ENCODE measurements at places on chromosomes 6 and 20. TPM values are rescaled to one million over a fixed set of nuclear protein-coding genes. Genes with fewer than 3 reads are reported as not detected.
A peak's percentile ranks its signal among the peaks of the same experiment; 100 is the strongest.

ITCH gene
- total RNA-seq: 56.2 TPM

DYNLT2 gene
- 2.4 TPM for total RNA-seq

MAS1 gene
- total RNA-seq: not detected

ELOVL2 gene
- total RNA-seq: 14.1 TPM

- no peaks in the 10 kb centered on the region for H3K27me3 ChIP-seq
- H3K4me1 ChIP-seq: peaks cover 43% of the 10 kb centered on the region
- no peaks in the 10 kb centered on the region for H3K36me3 ChIP-seq
- H3K4me3 ChIP-seq: no peak overlapping the region
- H3K27ac ChIP-seq: peak overlapping the region; percentile 52
- DNase-seq: no peak
Measured at GRCh38 chr6:20565342-20565741, 31.1 kb downstream of the CDKAL1 start.

DNA sequence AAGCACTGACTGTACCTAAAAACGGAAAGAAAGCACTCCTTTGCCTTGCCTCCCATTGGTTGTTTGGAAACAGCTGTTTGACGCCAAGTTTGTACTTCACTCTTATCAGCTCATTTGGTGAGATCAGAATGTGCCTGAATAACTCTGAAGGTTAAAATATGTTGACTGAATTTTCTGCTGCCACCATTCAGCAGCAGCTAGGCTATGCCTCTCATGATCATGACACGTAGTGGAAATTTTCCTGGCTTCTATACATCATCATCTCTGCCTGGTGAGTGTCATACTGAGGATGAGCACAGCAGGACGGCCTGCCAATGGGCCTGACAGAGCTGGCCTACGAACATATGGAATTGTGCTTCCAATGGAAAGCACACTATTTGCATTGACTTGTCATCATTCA is 704.9 kb upstream of the CITED2 start:
- H3K4me1 ChIP-seq: peaks cover 65% of the 10 kb centered on the region
- peak overlapping the region; percentile 82 for H3K27ac ChIP-seq
- DNase-seq: peak; percentile 72
- no peaks in the 10 kb centered on the region for H3K36me3 ChIP-seq
- H3K4me3 ChIP-seq: no peak overlapping the region
- no peaks in the 10 kb centered on the region for H3K27me3 ChIP-seq

DNA sequence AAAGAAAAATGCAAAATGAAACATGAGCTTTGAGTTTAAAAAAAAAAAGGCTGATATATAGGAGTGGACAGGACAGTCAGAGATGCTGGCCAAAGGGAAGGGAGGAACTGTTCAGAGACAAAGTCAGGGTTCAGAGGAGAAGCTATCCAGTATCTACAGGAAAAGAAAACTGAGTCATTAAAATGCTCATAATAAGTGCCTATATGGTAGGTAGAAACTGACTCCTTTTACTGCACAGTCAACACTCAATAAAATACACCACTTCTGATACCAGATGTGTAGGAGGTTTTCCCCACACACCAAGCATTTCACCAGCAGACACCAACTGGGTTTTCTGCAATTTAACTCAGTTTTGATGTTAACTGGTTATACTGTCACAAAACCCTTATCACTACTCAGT is 32.9 kb downstream of the FRK start:
- DNase-seq: no peak
- H3K4me1 ChIP-seq: peaks cover 79% of the 10 kb centered on the region
- H3K36me3 ChIP-seq: no peaks in the 10 kb centered on the region
- no peaks in the 10 kb centered on the region for H3K27me3 ChIP-seq
- H3K4me3 ChIP-seq: no peak overlapping the region

DNA sequence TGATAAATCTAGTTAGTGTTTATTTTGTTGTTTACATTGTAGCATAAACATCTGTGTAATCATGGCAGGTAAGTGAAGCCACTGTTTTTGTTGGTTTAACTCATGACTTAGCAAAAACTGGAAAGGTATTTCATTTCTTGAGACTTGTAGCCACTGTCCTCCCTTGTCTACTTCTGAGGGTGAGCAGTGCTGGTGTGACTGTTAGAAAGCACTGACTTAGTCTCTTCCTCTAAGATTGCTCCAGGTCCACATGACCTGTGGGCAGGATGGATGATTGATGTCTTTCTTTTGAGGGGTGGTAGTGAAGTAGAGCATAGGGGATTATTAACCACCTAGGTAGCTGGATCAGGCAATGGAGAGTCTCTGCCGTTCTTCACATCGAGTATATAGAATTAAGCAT is 203.8 kb downstream of the ARID1B start:
- peaks cover 18% of the 10 kb centered on the region for H3K4me1 ChIP-seq
- H3K27me3 ChIP-seq: no peaks in the 10 kb centered on the region
- H3K36me3 ChIP-seq: no peaks in the 10 kb centered on the region
- H3K4me3 ChIP-seq: no peak overlapping the region

GRCh38 chr6:92111386-92111785 is 1308.0 kb downstream of the EPHA7 start:
- no peak overlapping the region for H3K4me3 ChIP-seq
- no peak for DNase-seq
- H3K27me3 ChIP-seq: no peaks in the 10 kb centered on the region
- H3K4me1 ChIP-seq: no peaks in the 10 kb centered on the region

- peak within 1 kb of the TSS; percentile 99 for H3K27ac ChIP-seq
- H3K36me3 ChIP-seq: no peaks in the 10 kb centered on the region
- peak; percentile 99 for DNase-seq
- no peaks in the 10 kb centered on the region for H3K27me3 ChIP-seq
- H3K4me3 ChIP-seq: peak within 1 kb of the TSS; percentile 65
- peaks cover 14% of the 10 kb centered on the region for H3K4me1 ChIP-seq
Measured at GRCh38 chr6:31815025-31815838, at the start of the genes HSPA1A and HSPA1L. Gene HSPA1A (plus strand): TSS chr6:31815543. CDS start chr6:31815757, 214 bp downstream. Gene HSPA1L (minus strand): TSS chr6:31815283. CDS start chr6:31811972, 3,311 bp downstream.

- H3K4me3 ChIP-seq: no peak overlapping the region
- H3K4me1 ChIP-seq: no peaks in the 10 kb centered on the region
- no peaks in the 10 kb centered on the region for H3K27me3 ChIP-seq
- no peaks in the 10 kb centered on the region for H3K36me3 ChIP-seq
Measured at GRCh38 chr20:58706975-58707681, 14.5 kb downstream of the NPEPL1 start.

DNA sequence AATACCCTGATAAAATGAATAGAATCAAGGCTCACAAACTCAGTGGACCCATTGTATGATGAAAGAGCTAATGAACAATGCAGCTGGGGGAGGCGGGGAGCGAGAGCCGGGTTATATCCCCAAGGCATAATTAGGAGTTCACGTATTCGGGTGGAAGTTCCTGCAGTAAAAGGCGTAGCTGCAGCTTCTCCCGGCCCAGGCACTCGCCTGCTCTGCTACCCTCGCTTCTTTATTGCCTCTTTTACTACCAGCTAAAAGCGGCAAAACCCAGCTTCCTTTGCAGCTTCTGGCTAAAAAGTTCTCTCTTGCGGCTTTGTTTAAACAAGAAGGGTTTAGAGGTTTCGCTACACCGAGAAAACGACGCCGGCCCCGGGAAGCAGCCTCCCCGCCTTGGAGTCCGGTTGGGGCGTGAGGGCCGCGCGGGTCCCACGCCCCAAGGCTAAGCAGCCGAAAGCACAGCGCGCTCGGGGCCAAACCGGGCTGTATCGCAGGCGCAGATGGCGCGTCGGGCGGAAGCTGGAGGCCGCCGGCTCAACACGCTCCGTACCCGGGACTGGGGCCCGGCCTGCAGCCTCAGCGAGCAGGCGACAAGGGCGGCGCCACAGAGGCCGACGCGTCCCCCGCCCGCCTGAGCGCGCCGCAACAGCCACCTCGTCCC is 1.6 kb downstream of the ZBTB2 start:
- peaks cover 9% of the 10 kb centered on the region for H3K36me3 ChIP-seq
- peak overlapping the region; percentile 99 for H3K27ac ChIP-seq
- H3K27me3 ChIP-seq: no peaks in the 10 kb centered on the region
- peaks cover 31% of the 10 kb centered on the region for H3K4me1 ChIP-seq
